ENCODE measurements at places on chromosomes 1 and 21.

GRCh38 chr1:161970633-161971032 lies 53.0 kb downstream of the OLFML2B start:
- no peak for DNase-seq

DNA sequence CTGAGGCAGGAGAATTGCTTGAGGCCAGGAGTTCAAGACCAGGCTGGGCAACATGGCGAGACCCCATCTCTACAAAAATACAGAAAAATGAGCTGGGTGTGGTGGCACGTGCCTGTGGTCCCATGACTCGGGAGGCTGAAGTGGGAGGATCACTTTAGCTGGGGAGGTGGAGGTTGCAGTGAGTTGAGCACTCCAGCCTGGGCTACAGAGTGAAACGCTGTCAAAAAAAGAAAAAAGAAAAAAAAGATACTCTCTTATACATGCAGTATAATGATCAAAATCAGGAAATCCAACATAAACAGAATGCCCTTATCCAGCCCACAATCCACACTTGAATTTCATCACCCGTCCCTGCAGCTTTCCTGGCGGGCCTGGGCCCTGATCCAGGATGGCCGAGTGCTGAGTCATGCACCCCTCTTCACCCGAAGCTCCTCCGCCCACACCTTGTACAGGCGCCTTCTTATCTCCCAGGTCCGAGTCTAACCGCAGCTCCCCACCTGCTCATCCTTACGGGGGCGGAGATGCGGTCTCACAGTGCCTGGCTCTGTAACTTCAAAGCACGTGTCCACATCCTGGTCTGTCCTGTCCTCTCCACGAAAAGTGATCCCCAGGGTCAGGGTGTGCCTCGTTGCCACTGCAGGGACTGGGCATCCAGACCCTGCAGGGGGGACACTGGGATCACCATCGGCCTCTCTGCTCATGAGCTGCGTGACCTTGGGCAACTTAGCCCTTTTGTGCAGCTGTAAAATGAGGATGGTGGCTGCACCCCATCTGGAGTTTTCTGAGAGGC lies 120.2 kb upstream of the SLC45A1 start:
- peak; percentile 85 for DNase-seq

- DNase-seq: peak; percentile 6
Observed at GRCh38 chr1:9792156-9793042, 31.4 kb downstream of the CLSTN1 start.

DNA sequence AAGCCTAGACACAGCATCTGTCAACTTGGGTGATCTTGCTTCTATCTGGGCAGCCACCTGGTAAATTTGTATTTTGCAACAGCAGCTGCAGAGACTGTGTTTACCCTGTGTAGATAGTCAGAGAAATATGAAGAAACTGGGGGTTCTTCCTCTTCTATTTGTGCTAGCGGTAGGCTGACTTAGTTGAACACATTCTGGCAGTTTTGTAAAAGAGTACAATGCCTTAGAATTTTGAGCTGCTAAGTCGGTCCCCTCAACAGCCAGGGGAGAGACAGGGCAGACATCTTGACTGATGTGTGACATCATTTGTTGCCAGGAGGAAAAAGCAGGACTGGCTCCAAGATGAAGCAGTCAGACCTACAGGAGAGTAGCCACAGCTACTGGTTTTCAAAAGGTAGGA lies 53.7 kb downstream of the KCNJ6 start:
- no peak for DNase-seq

- peak; percentile 6 for DNase-seq
Observed at GRCh38 chr1:180382326-180383115, 119.9 kb downstream of the ACBD6 start.

- DNase-seq: no peak
Observed at GRCh38 chr1:54972436-54972835, 8.0 kb upstream of the TMEM61 start.

GRCh38 chr1:45354838-45355237 lies 14.6 kb upstream of the MUTYH start:
- DNase-seq: no peak
